Neuronal stem cell (in vitro differentiated cells): ENCODE measurements at places on chromosomes 16 and 17.
A peak's percentile ranks its signal among the peaks of the same experiment; 100 is the strongest.

DNA sequence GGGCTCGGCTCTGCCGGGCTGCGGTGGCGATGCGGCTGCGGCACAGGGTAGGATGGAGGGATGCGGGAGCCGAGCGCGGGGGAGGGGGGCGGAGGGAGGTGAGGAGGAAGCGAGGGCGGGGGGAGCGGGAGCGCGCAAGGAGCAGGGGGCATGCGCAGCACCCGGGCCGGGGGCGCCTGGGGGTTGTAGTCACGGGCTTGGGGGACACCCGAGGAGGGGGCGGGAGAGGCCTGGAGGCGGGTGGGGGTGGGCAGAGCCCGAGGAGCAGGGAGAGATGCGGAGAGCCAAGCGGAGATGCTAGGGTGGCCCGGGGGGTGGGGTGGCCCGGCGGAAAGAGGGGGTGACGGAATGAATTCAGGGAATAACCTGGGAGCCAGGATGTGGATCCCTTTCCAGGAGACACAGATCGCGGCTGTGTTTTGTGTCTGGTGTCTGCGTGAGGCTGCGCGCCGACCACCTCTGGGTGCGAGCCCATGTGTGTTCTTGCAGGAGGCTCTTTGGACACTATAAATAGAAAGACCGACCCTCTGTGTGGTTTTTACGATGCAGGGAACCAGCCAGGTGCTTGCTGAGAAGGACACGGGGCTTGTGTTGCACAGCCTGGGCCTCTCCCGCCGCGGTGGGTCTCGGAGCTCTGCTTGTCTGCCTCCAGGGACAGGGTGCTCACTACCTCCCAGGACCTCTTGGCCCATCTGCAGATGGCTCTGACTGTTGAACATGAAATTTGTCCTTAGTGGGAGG is at the start of gene STX1B:
Gene STX1B, minus strand, starts transcription at position 54 of the 741 bp plus-strand sequence. CDS start 242 bp downstream, outside the sequence.
- peak; percentile 59 for DNase-seq

GRCh38 chr17:48718227-48718760 is 4.0 kb downstream of the PRAC1 start:
- DNase-seq = no peak

- DNase-seq = no peak
Observed at GRCh38 chr17:69947027-69947759, 127.8 kb upstream of the KCNJ16 start.

- DNase-seq = no peak
Observed at GRCh38 chr16:65306300-65306699, 184.4 kb upstream of the CDH11 start.

DNA sequence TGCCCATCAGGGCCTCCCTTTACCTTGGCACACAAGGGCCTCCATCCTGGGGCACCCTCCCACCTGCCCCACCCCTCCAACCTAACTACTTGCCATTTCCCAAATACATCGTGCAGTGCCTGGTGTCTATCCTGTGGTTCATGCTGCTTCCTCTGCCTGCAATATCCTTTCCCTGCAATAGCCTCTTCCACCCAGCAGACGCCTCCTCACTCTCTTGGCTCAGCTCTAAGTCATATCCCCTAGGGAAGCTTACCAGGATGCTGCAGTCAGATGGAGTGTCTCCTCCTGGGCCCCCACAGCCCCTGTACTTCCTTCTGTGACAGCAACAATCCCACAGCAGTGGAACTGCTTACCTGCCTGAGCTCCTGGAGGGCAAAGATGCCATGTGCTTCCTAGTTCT is 36.7 kb downstream of the CCDC182 start:
- DNase-seq = no peak

GRCh38 chr17:83176623-83177583 is 97.5 kb downstream of the METRNL start:
- no peak for DNase-seq

GRCh38 chr16:22684574-22685458 is 129.1 kb upstream of the HS3ST2 start:
- no peak for DNase-seq

DNA sequence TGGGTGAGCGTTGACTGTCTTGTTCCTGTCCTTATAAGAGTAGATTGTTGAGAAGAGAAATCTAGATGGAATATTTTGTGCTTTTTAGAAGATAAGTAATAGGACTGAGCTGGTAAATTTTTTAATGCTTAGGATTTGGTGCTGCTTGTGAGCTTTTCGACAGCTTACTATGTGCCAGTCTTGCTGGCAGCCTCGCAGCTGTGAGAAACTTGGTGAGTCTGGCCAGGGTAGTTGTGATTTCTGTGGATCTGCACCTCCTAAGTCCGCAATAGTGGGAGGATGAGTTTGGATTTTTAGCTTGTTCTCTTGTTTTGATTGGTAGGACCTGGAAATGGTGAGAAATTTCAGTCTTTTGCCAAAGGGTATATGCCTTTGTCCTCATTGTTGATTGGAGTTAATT is 3.6 kb downstream of the SOCS7 start:
- DNase-seq = no peak

GRCh38 chr16:69725480-69726312 is 664 bp downstream of the NQO1 start:
- no peak for DNase-seq

DNA sequence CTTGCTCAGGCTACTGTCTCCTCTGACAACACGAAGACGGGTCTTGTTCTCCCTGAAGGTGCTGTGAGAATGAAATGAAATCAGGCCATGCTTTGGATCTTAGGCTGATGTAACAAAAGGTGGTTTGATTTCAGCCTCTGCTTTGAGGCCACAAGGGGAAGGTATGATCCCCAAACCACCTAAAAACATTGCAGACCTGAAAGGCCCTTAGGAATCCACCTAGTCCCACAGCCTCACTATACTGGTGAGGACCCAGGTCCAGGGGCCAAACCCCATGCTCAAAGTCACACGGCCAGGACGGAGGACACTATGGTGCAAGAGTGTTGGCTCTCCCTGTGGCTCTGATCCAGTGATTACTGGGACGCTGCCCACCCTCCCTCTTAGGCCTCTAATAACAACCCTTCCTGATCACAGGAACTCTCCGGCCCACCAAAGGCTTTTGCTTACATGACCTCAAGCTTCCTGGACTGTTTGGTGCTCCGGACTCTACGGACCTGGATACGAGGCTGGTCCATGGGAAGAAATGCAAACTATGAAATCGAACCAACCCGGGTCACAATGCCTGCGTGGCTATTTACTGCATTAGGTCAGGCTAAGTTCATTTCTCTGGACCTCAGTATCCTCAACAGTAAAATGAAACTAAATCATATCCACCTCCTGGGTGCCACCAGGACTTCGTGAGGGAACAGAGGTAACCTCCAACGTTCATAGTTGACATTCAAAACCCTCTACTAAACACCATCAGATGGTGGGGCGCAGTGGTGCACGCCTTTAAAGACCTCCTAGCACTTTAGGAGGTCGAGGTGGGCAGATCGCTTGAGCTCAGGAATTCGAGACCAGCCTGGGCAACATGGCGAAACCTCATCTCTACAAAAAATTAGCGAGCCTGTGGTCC is 1.5 kb downstream of the TRIM25 start:
- no peak for DNase-seq
